ENCODE measurements at places on chromosomes 4 and X.

DNA sequence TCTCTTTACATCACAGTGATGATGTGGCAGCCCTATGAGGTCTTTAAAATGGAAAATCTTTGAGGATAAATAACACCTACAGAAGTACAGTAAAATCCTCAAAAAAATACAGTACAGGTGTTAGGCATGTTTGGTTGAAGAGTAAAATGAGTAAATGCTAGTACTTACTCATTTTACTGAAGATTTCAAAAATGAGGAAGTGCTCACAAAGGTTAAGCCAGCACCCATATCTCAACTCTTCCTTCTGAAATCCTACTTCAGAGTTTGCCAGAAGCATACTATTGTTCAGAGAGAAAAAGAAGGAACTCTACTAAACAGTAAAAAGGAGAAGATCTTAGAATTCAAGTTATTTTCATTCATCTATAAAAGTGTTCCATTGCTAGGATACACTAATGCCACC is 130.9 kb downstream of the CBR4 start:
- DNase-seq = no peak

- no peak for DNase-seq
Measured at GRCh38 chr4:2484993-2485392, 16.1 kb downstream of the RNF4 start.

- DNase-seq = no peak
Measured at GRCh38 chrX:150486011-150486410, 82.4 kb upstream of the MTM1 start.

DNA sequence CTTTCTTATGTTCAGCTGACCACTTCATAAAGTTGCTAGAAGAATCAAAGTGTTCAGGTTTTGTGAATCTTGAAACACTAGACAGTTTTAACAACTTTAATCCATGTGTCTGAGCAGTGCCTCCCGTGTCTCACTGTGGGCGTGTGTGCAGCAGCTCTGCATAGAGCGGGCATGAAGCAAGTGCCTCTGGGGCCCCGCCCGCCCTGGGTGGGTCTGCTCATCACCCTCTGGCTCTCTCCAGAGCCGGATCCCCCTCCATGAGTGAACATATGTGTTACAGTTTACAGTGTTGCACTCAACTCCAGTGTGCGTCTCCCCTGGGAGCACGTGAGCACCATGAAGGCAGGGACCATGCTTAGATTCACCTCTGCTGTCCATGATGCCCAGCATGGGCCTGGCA is 37.6 kb upstream of the CRMP1 start:
- no peak for DNase-seq
